ENCODE measurements at places on chromosomes 16 and 17.

- peak; percentile 68 for DNase-seq
Measured at GRCh38 chr16:67246081-67246755, 1.1 kb downstream of the FHOD1 start.

DNA sequence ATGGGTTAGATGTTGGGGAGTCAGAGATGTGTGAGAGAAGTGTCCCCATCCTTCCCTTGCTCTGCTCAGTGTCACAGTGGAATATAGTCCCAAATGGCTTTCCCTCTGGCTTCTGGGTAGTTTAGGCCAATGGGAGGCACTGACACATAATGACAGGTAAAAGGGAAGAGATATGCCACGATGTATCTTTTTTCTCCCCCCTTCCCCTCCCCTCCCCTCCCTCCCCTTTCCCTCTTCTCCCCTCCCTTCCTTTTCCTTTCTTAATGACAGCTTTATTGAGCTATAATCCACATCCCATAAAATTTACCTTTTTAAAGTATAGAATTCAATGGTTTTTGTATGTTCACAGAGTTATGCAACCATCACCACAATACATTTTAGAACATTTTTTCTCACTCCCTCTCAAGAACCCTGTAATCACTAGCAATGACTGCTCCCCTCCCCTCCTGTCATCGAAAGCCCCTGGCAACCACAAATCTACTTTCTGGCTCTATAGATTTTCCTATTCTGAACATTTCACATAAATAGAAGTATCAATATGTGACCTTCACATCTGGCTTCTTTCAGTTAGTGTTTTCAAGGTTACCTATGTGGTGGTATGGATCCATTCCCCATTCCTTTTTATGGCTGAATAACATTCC lies 617 bp upstream of the CCR7 start:
- no peak for DNase-seq

DNA sequence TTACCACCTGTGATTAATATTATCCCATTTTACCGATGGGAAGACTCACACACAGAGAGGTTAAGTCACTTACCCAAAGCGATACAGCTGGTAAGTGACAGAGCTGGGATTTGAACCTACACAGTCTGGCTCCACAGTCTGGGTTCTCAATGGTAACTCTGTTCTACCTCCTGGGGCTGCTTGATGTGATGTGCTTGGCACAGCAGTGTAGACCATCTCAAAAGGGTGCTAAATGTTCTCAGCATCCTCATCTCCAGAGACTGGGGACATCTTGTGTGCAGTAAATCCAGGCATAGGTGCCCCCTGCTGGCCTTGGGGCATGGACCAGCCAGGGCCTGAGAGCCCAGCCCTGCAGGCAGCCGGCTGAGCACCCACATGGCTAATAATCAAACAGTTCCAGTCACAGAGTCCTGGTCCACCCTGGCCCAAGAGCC lies 15.4 kb upstream of the KATNB1 start:
- peak; percentile 49 for DNase-seq

GRCh38 chr16:47848421-47849109 lies 307.2 kb downstream of the ABCC12 start:
- no peak for DNase-seq

DNA sequence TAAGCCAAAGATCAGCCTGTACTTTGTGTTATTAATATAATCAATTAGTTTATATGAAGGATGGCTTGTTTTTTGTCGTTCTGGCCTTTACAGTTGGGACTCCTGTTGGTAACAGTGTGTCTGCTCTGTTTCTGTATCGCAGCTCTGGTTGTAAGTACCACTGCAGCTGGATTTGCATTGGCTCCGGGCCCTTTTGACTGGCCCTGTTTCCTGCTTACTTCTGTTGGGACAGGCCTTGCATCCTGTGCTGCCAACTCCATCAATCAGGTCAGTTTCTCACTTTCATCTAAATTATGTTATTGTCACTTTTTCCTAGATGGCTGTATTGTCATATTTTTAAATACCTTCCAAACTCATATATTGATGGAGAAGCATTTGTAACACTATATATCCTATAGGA lies 32.7 kb downstream of the COX10 start:
- DNase-seq: no peak

DNA sequence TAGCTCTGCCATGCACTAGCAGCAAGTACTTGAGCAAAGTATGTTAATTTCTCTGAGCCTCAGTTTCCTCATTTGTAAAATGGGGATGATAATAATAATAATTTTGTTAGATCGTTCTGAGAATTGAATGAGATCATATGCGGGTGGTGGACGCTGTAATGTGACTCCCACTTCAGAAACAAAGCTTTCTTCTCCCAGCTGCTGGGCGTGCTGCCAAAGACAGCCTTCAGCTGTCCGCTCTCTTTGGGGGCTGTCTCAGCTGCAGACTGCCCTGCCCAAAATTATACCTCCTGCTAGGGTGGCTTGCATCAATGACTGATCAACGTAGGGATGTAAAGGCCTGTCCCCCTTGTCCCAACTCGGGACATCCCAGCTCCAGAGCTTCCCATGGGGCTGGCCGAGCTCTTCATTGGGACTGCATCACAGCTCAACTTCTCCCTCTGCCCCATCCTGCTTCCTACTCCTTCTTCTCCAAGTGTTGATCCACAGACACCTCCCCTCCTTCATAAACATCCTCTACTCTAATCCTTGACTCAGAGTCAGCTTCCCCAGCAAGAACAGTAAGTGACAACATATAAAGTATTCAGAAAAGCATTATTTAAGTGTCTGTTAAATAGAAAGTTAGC lies 30.7 kb upstream of the CDH5 start:
- no peak for DNase-seq

DNA sequence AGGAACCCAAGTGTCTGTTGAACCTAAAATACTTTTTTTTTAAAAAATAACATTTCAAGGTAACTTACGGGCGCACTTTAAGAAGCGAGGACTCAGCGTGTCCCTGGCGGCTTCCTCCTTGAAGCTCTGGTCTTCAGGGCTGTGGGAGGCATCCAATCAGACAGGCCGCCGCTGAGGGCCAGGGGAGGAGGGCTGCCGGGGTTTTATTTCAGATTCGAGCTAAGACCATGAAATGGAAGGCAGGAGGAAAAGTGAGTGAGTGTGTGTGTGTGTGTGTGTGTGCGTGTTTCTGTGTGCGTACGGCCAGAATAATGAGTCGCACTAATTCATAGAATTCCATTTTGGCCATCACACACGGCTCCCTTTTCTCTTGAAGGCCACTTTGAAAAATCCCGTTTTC lies 41.1 kb downstream of the C16orf78 start:
- no peak for DNase-seq

GRCh38 chr17:48307814-48308411 lies 122.1 kb downstream of the SKAP1 start:
- peak; percentile 53 for DNase-seq

DNA sequence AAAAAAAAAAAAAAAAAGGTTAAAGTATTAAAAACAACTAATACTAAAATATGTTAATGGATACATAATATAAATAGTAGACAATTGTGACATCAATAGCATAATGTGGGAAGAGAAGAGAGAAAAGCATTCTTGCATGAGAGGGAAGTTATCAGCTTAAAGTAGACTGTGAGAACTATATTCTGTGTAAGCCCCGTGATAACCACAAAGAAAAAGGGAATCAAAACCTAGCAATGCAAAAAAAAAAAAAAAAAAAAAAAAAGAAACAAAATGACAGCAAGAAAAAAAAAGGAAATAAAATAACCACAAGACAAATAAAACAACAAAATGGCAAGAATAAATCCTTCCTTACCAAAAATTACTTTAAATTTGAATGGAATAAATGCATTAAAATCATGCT lies 39.8 kb upstream of the MYLK3 start:
- no peak for DNase-seq

DNA sequence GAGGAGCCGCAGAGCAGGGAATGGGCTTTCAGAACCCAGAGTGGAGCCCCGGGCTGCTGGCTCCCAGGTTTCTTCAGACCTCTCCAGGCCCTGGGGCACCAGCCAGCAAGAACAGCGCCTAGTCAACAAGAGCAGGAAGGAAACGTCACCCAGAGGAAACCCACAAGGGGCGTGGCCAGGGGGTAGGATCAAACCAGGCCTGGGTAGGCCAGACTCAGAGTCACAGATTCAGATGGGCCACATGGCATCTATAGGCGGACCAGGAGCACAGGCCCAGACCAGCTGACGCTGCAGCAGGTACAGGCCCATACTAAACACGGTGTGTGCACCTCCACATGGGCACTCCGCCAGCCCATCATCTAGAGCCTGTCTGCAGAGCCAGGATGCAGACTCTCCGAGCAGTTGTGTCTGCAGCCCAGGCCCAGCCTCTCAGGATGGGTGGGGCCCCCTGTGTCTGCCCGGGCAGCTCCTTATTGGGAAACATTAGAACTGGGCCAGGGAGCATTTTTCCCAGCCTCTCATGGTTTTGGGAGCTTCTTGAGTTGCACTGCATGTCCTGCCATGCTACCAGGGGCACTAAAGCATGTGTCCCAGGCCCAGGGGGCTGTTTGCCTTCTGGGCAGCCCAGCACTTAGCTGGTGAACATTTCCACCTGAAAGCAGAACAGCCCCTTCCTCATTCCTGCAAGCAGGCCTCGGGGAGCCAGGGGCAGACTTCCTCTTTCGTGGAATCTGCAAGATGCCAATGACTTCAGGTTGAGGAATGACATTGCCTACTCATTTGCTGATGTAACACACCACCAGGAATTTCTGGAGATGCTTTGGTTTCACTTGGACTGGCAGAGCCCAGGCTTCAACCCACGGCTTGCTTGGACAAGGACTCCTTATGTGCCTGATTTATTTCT lies at the start of gene NLRP1:
TSS of gene NLRP1 (minus strand) at position 127 of the 904 bp plus-strand sequence. CDS start 552 bp downstream, outside the sequence.
- peak; percentile 96 for DNase-seq

DNA sequence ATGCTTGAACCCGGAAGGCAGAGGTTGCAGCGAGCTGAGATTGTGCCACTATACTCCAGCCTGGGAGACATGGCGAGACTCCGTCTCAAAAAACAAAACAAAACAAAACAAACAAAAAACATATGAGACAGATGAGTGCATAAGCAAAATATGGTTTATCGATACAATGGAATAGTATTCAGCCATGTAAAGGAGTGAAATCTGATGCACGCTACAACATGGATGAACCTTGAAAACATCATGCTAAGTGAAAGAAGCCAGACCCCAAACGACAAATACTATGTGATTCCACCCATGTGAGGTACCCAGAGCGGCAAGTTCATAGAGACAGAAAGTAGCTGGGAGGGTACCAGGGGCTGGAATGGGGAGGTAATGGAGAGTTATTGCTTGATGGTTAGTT lies 6.8 kb downstream of the PLCD3 start:
- DNase-seq: no peak

DNA sequence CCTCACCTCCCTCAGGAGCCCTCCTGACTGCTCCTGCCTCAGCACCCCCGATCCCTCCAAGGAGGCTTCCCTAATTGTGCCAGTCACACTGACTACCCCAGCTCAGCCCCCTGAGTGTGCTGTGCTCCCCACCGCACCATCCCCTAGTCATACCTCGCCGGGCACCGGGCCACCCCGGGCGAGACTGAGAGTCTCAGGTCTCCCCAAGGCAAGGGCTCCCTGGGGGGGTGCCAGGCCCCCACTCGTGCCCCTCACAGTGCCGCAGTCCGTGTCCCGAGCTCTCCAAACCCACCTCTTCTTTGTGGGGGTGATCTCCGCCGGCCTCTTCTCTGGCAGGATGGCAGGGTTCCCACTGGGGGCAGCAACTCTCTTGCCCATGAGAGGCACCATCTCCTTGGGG lies 3.2 kb downstream of the TRPV3 start:
- no peak for DNase-seq

- no peak for DNase-seq
Measured at GRCh38 chr17:68843522-68843921, 111.7 kb downstream of the ABCA8 start.

- no peak for DNase-seq
Measured at GRCh38 chr16:85527042-85527766, 85.9 kb upstream of the GSE1 start.

DNA sequence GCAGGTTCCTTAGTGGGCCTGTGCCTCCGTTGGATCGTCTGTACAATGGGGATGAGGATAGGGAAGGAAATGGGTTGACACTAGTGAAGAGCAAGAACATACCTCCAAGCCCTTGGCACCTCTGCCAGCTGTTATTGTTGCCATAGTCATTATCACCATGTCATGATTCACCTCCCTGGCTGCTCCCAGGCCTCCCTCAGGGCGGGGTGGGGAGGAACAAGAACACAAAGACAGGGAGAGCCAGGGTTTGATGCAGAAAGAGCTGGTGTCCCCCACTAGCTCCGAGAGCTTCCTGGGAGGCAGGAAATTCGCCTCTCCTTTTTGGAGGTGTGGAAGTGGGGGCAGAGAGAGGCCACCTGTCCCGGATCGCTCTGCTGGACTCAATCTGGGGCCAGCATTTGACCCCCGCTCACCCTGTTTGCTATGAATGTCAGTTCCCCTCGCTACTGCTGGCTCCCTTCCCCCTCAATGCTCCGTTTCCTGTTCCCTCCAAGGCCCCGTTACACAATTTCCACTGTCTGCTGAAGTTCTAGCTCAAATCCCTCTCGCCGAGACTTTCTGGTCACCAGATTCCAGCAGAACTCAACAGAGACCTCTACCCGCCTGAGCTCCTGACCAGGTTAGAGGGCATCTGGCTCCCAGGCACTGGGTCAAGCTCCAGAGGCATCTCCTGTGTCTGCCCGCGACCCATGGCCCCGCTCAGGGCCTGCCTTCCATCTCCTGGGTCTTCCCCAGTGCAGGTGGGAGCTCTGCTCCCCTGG lies 9.1 kb downstream of the TIMP2 start:
- no peak for DNase-seq

DNA sequence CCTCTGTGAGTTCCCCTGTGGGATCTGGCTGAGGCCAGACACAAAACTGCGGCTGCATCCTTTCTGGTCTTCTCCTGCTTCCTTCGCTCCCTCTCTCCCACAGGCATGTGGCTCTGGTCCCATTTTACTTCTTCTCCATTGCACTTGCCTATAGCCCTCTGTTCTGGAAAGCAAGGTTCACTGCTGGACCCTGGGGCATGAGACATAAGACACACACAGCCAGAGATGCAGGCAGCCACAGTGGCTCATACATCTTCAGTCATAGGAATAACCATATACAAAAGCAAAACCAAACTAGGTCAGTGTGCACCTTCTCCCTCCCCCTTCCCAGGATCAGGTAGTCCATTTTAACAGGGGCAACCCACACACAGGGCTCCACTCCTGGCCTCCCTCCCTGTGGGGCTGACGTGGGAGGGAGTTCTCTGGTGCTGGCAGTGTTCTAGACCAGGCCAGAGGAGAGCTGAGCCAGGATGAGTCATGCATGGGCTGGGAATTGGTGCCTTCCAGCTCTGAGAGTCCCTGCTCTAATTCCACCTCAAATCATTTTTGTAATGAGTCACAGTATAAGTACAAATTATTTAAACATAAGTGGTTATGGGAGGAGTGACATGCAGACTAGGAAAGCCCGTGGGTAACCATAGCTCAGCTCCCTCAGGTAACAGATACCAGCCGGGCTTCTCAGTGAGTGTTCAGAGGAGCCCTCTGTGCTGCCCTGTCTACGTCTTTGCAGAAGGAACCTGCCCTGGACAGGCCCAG lies 58.0 kb downstream of the ASIC2 start:
- DNase-seq: peak; percentile 36
